Astrocyte of the hippocampus (primary cell): ENCODE measurements at places on chromosomes 6 and 20.

DNA sequence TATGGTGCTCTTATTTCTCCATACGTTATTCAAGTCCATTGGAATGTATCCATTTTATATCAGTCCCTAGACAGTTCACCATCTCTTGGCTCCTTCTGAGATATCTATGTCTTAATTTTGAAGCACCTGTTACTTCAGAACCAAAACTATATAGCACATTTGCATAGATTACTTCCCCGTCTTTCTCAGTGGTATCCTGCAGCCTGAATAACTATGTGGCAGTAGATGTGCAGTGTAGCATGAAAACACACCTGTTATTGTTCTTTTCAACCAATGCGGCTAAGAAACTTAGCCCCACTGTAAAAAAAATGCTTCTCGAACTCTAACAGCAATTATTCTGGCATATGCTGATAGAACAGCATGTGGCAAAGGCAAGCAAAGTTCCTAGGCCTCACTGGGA lies 1184.4 kb upstream of the ADGRB3 start:
- no peak for DNase-seq

- DNase-seq: no peak
Measured at GRCh38 chr20:10430000-10430466, 4.0 kb downstream of the MKKS start.

- DNase-seq: no peak
Measured at GRCh38 chr20:58519940-58520712, 4.9 kb upstream of the APCDD1L start.

- no peak for DNase-seq
Measured at GRCh38 chr6:133083248-133083967, 157.7 kb upstream of the EYA4 start.

DNA sequence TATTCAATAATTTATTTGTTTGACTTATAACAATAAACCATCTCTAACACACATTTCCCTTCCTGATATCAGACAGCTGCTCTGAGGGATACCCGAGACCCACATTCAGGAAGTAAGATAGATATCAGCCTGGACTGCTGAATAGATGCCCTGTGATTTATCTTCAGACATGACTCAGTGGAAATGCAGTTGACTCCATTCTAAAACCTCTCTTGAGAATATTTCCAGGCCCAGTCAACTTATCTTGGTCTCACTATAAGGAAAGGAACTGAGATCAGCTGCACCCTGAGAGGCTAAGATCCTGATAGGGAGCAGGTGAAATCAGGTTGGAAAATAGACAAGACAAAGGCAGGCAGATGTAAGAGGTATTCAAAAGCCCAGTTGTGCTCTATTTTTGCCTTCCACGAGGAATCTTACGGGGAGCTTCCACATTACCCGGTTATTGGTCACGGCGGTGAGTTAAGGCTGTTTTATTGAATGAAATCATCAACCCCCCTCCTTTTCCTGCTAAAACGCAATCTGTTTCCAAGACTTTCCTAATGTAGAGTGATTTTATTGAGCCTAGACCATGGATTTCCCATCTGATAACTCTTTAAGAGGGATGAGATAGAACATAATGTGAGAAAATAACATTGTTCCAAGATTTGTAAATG lies 25.5 kb downstream of the C6orf15 start:
- peak; percentile 61 for DNase-seq

- no peak for DNase-seq
Measured at GRCh38 chr6:154537511-154538325, 27.2 kb upstream of the CNKSR3 start.

GRCh38 chr20:59938696-59939051 lies 1.4 kb downstream of the PPP1R3D start:
- DNase-seq: peak; percentile 14

DNA sequence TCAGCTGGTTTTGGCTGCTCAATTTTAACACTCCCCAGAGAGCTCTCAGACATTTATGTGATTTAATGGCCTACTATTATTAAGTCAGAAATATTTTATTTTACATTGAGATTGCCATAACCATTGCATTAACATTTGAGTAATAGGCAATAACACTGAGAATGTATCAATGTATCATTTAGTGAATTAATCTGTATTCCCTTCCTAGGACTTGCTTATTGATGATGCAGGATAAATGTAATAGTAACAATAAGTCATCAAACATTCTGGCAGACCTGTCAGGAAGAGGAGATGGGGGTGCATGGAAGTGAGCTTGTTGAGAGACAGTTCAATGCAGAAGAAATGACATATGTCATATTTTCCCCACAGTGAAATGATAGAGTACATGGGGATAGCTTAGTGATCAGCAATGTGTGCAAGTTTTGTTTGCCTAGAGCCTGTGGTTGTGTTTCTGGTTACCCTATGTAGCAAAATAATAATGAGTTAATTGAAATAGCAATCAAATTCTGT lies 458.9 kb downstream of the EYS start:
- no peak for DNase-seq

GRCh38 chr6:143126574-143126941 lies 65.9 kb downstream of the AIG1 start:
- no peak for DNase-seq

DNA sequence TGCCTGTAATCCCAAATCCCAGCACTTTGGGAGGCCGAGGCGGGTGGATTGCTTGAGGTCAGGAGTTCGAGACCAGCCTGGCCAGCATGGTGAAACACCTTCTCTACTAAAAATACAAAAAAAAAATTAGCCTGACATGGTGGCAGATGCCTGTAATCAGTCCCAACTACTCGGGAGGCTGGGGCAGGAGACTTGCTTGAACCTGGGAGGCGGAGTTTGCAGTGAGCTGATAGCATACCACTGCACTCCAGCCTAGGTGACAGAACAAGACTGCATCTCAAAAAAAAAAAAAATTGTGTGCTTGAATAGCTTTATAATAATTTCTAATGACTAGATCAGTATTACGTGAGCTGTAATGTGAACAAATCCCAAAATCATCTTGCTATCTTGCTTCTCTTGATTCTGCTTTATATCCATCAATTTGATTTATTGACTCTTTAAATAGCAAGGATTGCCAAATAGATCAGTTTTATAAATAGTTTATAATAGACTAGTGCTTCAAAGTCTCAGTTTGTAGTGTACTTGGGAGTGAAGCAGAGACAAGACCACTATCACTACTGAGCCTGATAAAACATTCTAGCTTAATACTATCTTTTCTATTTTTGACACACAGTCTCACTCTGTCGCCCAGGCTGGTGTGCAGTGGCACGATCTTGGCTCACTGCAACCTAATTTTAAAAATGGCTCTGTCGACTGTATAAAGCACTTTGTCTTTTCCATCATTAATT lies 7.1 kb downstream of the AMD1 start:
- DNase-seq: no peak

DNA sequence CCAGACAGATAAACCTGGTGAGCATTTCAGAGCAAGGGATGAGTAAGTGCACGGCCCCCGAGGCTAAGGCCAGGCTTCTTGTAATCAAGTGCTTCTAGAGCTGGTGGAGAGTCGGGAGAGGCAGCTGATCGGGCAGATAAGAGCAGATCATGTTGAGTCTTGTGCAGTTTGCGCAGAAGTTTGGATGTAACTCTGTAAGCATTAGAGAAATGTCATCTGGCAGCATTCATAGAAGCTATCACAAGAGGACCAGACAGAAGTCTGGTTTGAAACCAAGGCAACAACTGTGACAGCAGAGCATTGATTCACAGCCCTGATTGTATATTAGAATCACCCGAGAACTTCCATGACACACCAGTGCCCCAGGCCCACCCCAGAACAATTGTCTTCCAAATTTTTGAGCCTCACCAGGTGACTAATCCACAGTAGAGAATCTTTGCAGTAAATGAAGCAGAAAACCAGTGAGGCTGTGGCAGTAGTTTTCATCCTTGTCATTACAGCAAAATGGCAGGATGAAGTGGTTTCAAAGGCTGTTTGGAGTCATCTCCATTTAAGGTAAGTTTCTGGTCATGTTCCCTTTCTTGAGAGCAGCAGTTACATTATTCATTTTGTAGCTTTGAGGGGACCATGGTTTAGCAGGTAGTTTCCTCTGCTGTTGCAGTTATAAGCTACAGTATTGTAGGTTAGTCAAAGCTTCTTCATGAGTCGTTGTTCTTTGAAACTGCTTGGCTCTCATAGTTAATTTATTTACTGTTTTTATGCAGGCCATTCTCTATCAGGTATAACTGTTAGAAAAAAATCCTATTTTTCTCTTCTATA lies 84.1 kb downstream of the RNF217 start:
- no peak for DNase-seq
